ENCODE measurements at places on chromosomes 4 and X.
A peak's percentile ranks its signal among the peaks of the same experiment; 100 is the strongest.

GRCh38 chr4:140005699-140006098 lies 148.3 kb downstream of the MAML3 start:
- no peak for DNase-seq

DNA sequence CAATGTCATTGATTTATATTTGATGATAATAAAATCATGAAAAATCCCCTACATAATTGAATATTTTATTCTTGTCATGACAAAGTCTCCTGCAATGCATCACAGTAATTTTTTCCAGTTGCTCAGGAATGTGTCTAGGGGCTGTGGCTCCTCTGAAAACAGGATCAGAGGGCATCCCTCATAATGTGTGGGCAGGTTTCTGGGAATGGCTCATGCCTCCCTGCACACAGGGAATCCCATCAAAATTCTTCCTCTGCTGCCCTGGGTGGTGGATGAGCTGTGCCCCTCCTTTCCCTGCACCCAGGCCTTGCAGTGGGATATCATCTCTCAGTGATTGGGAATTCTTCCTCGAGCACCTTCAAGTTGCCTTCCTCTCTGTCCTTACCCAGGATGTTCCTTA lies 20.4 kb upstream of the PUDP start:
- no peak for DNase-seq

- no peak for DNase-seq
Observed at GRCh38 chr4:88285235-88285653, 883 bp upstream of the PPM1K start.

DNA sequence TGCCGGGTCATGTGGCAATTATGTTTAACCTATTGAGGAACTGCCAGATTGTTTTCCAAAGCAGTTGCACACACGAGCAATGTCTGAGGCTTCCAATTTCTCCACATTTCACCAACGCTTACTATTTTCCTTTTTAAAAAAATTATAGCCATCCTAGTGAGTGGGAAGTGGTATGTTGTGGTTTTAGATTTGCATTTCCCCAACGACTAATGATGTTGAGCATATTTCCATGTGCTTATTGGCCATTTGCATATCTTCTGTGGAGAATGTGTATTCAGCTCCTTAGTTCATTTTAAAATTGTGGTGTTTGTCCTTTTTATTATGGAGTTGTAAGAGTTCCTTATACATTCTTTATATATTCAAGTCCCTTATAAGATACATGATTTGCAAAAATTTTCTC lies 60.2 kb downstream of the MTMR1 start:
- DNase-seq: no peak

DNA sequence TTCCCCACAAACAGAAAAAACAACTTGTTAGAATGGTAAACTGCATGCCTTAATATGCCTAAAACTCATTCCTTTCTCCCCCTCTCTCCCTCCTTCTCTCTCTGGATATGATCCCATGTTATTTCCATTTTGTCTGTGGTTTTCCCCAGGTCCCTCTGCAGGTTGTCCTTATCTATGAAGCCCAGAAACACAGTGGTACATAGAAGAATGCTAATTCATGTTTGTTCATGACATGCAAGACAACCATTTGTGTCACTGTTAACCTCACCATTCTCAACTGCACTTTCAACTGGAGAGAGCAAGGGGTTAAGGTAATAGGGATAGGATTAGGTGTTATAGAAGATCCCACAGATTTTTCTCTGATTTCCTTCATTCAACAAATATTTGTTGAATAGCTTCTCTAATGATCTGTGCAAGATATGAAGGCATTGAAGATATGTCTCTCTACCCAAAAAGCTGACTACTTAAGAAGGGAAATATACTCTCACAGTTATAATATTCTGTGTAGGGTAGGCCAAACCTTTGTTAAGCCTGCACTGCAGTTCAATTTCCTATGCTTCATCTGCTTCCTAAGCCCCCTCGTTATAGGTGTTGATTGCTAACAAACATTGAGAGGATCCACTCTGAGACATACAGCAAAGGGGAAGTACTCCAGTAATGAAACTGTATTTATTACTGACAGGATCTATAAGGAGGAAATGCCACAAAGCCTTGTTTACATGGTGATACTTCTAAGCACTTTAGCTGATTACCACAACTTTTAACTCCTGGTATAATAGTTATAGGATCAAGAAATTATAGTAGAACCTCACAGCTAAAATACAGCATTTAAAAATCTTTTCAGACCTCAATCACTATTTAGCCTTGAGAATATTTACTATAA lies 96.1 kb downstream of the FRYL start:
- DNase-seq: no peak

GRCh38 chr4:121326597-121326996 lies 54.2 kb downstream of the QRFPR start:
- no peak for DNase-seq

DNA sequence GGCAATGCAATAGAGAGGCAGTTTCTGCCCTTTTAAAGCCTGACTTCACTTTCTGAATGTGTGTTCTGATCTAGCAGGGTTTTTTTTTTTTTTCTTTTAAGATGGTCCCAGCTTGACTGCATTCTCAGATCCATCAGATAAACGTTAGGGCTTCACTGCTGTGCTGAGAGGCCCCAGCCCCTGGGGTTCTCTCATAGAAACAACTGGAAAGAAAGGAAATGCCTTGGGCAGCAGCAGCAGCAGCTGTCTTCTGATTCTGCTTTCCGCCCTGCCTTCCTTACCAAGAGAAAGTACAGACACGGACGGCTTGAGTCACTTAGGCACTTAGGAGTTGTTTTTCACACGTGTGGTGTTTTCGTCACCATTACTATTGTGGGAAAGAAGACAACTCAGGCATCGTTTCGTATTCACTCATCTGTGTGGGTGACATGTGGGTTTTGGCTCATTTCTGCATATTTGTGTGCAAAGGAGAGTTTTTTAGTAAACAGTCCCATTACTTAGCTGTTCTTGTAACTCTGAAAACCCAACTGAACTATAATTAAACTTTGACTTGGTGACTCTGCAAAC lies 172.0 kb downstream of the PTTG2 start:
- no peak for DNase-seq

DNA sequence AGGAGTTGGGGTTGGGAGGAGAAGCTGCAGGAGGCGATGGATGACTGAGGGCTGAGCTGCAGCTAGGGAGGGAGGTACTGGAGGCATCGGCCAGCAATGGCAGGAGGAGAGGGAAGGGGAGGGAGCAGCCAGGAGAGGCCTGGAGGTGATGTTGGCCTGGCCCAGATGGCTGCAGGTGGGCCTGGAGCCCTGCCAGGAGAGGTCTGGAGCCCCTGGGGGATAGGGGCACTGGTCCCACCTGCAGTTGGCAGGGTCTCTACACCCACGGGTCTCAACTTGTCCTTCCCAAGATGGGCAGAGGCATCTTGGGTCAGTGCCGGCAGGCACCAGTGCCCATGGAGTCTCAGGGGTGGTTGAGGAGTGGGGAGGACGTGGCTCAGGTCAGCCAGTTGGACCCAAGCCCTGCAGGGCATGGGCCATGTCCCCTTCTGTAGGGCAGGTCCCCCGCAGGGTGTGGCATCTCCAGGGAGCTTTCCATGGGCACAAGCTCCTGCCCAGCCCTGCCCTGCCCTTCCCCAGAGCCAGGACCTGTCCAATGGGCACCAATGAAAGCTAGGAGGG lies 2.7 kb upstream of the MXD4 start:
- peak; percentile 65 for DNase-seq

DNA sequence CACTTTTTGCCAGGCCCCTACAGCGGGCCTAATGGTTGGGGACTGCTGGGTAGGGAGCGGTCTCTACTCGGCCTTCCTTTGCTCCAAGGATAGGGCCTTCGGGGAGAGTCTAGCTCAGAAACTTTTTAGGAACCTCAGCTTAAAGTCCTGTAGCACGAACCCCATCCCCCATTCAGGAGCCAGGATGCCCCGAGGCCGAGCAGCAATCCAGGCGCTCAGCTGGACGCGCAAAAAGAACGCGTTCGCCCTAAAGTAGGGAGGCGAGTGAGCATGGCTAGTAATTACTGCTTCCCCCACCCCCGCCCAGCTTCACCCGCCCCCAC lies 9.7 kb downstream of the POU4F2 start:
- DNase-seq: no peak

GRCh38 chrX:38717871-38718270 lies 83.4 kb upstream of the MID1IP1 start:
- DNase-seq: no peak

GRCh38 chr4:14926368-14926767 lies 75.9 kb upstream of the CPEB2 start:
- DNase-seq: no peak

DNA sequence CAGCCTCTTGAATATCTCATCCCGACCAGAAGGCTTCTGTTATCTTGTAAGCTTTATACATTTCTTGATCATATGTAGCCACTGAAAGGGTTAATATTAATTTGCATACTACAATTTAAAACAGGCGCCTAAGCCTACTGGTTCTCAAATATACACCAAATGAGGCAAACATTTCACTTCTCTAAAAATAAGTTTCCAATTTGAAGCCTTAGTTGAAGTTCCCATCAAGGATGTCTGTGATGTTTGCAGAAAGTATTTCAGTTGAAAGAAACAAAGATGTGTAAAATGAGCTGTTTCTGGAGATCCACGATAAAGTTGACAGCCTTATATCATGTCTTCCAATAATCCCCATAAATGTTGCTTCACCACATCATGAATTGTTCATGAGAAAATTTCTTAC lies 70.6 kb downstream of the KIT start:
- no peak for DNase-seq

DNA sequence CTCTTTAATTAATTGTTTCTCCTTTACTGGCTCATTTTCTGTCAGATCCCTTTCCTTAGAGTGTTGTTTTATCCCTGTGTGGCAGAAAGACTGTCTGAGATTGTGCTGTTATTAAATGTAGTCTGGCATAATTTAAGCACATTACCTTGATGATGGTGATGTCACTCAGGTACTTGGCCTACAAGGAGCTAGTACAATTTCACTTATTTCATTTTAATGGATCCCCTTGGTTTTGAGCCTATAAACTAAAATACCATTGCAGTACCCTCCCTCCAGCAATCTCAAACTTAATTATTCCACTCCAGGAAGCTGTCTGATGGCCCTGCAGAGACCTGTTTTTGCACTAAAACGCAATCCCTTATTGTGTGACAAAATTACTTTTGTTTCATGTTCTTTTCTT lies 968.6 kb downstream of the ADGRL3 start:
- DNase-seq: no peak

DNA sequence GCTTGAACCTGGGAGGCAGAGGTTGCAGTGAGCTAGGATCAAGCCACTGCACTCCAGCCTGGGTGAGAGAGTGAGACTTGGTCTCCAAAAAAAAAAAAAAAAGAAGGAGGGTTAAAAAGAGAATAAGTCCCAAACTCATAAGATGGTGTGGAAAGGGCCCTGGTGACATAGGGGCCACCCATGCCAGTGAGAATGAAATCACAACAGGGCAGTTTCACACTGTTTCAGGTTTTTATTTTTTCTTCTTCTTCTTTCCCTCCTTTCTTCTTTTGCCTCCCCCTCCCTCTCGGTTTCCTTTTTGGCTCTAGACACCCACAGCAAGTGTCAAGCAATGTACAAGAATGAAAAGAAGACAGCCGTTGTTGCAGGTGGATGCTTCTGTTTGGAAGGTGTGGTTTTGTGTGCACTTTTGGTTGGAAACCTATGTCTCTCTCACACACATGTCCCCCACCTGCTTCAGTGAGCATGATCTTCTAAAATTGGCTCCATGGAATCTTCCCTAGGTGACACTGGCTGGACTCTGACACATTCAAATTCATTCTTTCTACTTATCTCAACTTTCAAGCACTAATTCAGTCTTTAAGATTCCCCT lies 14.4 kb upstream of the TLR8 start:
- no peak for DNase-seq
